ENCODE measurements at places on chromosomes 3 and 15. TPM values are rescaled to one million over a fixed set of nuclear protein-coding genes. Genes with fewer than 3 reads are reported as not detected.

- no peak for DNase-seq
- no peak overlapping the region for H3K27ac ChIP-seq
- no peak overlapping the region for H3K4me3 ChIP-seq
- H3K36me3 ChIP-seq: no peaks in the 10 kb centered on the region
- no peaks in the 10 kb centered on the region for H3K27me3 ChIP-seq
- H3K4me1 ChIP-seq: no peaks in the 10 kb centered on the region
Measured at GRCh38 chr15:39860200-39860599, 59.9 kb downstream of the GPR176 start.

GRCh38 chr15:76337696-76338485, 1.3 kb downstream of the ISL2 start:
- peaks cover 100% of the 10 kb centered on the region for H3K27me3 ChIP-seq
- H3K4me3 ChIP-seq: no peak overlapping the region
- peaks cover 3% of the 10 kb centered on the region for H3K4me1 ChIP-seq
- DNase-seq: peak; percentile 85

- DNase-seq: no peak
- H3K27me3 ChIP-seq: no peaks in the 10 kb centered on the region
- no peak overlapping the region for H3K4me3 ChIP-seq
- no peaks in the 10 kb centered on the region for H3K4me1 ChIP-seq
- no peaks in the 10 kb centered on the region for H3K36me3 ChIP-seq
Measured at GRCh38 chr3:33229066-33229465, 10.5 kb upstream of the SUSD5 start.

GRCh38 chr15:94297558-94297957, 66.2 kb downstream of the MCTP2 start:
- H3K4me1 ChIP-seq: no peaks in the 10 kb centered on the region
- no peak overlapping the region for H3K4me3 ChIP-seq
- no peaks in the 10 kb centered on the region for H3K36me3 ChIP-seq
- H3K27me3 ChIP-seq: no peaks in the 10 kb centered on the region

DNA sequence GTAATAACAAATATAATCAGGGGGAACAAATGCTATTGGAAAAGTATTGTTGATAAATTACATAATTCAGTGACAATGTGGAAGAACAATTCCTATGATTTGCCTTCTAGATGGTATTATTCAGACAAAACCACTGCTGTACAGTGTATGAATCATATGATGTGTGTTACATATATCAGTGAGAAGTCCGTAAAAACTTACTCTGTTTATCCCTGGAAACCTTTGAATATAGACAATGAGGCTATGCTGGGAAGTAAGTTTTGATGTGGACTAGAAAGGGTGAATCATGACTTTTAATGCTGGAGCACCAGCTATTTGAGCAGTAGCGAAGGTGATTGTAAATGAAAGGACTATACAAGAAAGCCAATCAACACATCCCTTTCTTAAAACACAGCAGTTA, 17.9 kb downstream of the C3orf38 start:
- H3K36me3 ChIP-seq: peaks cover 20% of the 10 kb centered on the region
- no peak overlapping the region for H3K27ac ChIP-seq
- DNase-seq: no peak
- no peaks in the 10 kb centered on the region for H3K4me1 ChIP-seq

DNA sequence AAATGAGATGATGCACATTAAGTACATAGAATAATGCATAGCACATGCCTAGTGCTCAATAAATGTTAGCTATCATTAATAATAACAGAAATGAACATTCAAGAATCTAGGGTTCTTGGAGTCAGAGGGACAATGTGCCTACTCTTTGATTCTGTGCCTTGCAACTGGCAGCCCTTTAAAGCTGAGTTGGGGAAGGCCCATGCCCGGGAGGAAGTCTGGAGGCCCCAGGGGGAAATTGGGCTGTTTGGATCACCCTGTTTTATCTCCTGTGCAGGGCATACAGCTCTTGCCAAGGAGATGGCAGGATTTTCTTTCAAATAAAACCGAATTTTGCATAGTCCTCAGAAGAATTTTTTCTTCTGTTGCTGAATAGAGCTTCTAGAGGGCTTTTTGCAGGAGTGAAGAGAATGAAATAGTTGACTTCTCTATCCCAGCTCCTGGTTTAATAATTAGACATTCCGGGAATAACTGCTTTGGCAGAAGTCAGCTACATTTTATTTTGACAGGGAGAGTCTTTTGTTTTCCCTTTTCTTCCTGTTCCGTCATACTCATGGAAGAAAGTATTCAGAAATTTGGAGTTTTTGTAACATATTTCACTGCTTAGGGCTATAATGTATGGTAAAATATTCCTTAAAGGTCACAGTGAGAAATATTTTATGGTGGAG, 18.0 kb upstream of the KCNAB1 start:
- H3K4me1 ChIP-seq: no peaks in the 10 kb centered on the region
- no peak for DNase-seq
- H3K36me3 ChIP-seq: no peaks in the 10 kb centered on the region
- H3K4me3 ChIP-seq: no peak overlapping the region
- H3K27me3 ChIP-seq: no peaks in the 10 kb centered on the region

DNA sequence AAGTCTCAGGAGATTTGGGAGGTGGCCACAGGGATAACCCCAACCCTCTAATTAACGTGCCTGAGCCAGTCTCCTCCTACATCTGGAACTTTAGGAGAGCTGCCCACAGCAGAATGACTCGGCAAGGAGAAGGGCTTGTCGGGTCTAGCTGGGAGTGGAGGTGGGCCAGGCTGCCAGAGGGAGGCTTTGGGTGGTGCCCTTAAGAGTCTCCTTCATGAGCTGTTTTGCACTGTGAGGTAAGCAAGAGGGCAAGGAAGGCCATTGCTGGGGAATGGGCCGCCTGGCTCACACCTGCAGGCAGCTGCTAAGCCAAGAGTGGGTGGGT, 3.6 kb upstream of the TNK2 start:
- DNase-seq: peak; percentile 74
- H3K4me3 ChIP-seq: no peak overlapping the region
- H3K27ac ChIP-seq: no peak overlapping the region
- no peaks in the 10 kb centered on the region for H3K27me3 ChIP-seq
- no peaks in the 10 kb centered on the region for H3K36me3 ChIP-seq
- H3K4me1 ChIP-seq: peaks cover 17% of the 10 kb centered on the region

- no peak overlapping the region for H3K27ac ChIP-seq
- H3K27me3 ChIP-seq: no peaks in the 10 kb centered on the region
- H3K4me3 ChIP-seq: no peak overlapping the region
Measured at GRCh38 chr15:66830358-66830757, 128.3 kb downstream of the SMAD6 start.

DNA sequence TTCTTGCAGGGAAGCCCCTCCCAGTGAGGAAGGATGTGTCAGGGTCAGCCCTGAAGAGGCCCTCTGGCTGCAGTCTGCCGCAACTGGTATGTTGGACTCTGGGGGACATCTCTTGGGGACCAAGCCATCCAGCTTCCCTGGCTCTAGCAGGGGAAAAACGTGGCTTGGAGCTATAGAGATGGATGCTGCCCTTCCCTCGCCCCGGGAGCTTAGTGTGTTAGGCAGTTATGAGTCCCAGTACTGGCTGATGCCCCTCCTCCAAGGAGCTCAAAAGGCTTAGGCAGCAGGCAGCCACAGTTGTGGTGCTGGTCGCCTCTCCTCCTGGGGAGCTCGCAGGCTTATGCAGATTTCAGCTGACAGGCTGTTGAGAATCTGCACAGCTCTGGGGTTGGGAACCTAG, 353.1 kb upstream of the GBE1 start:
- H3K27me3 ChIP-seq: no peaks in the 10 kb centered on the region
- no peak overlapping the region for H3K27ac ChIP-seq
- H3K4me1 ChIP-seq: no peaks in the 10 kb centered on the region

DNA sequence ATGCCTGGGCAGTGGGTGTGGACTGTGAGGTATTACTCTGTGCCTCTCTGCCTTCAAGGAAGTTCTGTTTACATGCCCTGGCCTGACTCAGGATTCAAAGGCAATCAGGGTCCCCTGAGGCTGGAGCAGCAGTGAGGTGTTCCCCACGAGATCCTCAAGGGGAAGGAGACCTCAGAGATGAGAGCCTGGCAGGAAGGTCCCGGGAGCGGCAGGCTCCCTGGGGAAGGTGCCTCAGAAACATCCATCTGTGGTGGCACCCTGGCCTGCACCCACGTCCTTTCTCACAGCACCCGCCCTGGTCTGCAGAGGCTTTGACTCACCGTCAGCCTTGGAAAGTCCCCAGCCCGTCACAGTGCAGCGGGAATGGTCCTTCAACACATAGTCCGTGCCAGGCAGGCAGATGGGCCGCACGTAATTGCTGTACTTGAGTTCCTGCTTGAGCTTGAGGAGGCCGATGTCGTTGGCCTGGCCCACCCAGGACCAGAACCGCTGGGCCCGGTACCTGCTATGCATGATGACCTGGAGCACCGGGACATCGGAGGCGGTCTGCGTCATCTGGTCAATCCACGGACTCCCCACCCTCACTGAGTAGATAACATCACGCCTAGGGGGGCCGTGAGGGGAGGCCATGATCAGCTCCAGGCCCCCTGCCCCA, 3.6 kb downstream of the PRSS50 start:
- H3K4me3 ChIP-seq: no peak overlapping the region
- H3K27ac ChIP-seq: no peak overlapping the region
- DNase-seq: peak; percentile 28
- H3K4me1 ChIP-seq: no peaks in the 10 kb centered on the region

The TLR9 gene
- not detected for total RNA-seq

All from endodermal cell (in vitro differentiated cells).